ENCODE measurements at places on chromosomes 2 and 18. TPM values are rescaled to one million over a fixed set of nuclear protein-coding genes. Genes with fewer than 3 reads are reported as not detected.

GRCh38 chr2:175744000-175744399 is 258.1 kb downstream of the LNPK start:
- no peak for DNase-seq

- DNase-seq: no peak
Observed at GRCh38 chr2:54455131-54455562, 980 bp upstream of the SPTBN1 start.

AGAP1 gene
- polyA plus RNA-seq: 18.9 TPM

DNA sequence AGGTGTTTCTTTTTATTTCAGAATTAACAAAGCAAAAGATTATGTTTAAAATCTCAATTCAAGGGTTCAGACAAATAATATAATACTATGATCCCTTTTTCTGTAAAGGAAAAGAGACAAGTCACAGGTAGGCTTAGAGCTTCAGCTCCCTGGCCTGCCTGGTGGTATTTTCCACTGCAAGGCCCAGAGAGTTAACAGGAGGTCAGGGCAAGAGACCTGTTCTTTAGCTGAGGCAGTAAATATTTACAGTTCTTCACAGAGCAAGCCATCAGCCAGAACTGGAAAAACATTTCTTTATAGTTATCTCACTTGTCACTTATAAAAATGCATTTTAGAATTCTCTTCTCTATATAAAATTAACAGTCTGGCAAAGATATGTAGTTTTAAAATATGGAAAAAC is 70.1 kb downstream of the EPG5 start:
- no peak for DNase-seq

- DNase-seq: no peak
Observed at GRCh38 chr2:105861200-105861599, 116.5 kb downstream of the NCK2 start.

VIL1 gene
- 15.3 TPM for polyA plus RNA-seq

GRCh38 chr2:207901401-207901800 is 123.9 kb downstream of the PLEKHM3 start:
- no peak for DNase-seq

DNA sequence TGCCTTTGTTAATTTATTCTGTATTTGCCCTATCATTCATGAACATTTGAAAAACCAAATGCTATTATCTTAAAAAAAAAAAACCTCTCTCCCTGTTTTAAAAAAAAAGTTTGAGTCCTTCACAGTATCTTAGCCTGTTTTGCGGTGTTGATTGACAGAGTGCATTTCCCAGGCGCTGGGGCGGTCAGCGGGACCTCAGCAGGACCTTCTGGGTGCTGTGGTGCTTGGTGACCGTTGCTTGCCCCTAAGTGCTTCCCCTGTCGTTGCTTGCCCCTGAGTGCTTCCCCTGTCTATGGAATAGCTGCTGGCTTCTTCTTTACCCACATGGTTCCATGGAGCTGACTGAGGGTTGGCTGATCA is 12.1 kb downstream of the ATP6V1C2 start:
- DNase-seq: no peak
